Hepatocyte (in vitro differentiated cells): ENCODE measurements at places on chromosomes 7 and 10. TPM values are rescaled to one million over a fixed set of nuclear protein-coding genes. Genes with fewer than 3 reads are reported as not detected.

- no peak overlapping the region for H3K4me3 ChIP-seq
- no peak overlapping the region for H3K27ac ChIP-seq
- no peaks in the 10 kb centered on the region for H3K4me1 ChIP-seq
Observed at GRCh38 chr7:132486274-132486610, 90.0 kb downstream of the PLXNA4 start.

- DNase-seq: no peak
- H3K36me3 ChIP-seq: no peaks in the 10 kb centered on the region
- H3K4me1 ChIP-seq: no peaks in the 10 kb centered on the region
Observed at GRCh38 chr10:89808842-89809241, 107.5 kb downstream of the KIF20B start.

DNA sequence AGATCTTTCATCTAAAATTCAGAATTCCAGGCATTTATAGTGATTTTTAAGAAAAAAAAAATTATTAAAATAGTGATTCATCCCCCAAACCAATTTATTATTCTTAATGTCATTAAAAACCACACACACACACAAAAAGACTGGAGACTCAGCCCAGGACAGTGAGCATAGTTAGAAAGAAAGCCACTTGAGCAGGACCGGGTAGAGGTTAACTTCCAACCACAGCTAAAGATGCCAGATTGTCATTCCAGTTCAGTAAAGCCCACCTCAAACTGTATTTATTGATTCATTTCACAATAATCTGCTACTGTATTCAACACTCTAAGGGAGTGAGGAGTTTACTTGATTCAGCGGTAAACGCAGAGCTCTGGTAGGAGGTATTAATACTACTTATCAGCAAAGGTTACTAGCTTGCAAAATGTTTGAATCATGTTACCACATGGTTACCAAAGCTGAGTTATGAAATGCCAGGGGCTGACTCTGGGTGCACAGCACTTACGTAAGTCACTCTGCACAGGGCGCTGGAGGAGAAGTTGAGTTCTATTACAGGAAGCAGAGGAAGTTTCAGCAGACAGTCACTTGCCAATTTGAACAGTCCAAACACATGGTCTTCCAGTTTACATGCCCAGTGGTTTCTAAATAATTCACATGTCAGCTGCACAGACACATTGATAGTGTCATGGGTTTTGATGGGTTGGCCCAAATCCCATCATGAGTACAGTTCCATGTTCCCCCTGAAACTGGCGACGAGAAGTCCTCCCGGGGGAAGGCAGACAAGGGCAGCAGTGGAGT is 64.6 kb downstream of the KLF6 start:
- no peak overlapping the region for H3K4me3 ChIP-seq
- H3K27ac ChIP-seq: peak overlapping the region; percentile 47
- DNase-seq: peak; percentile 66
- no peaks in the 10 kb centered on the region for H3K4me1 ChIP-seq

- peaks cover 32% of the 10 kb centered on the region for H3K4me1 ChIP-seq
- peak overlapping the region; percentile 95 for H3K27ac ChIP-seq
Observed at GRCh38 chr10:110872984-110873923, 1.5 kb downstream of the PDCD4 start.

DNA sequence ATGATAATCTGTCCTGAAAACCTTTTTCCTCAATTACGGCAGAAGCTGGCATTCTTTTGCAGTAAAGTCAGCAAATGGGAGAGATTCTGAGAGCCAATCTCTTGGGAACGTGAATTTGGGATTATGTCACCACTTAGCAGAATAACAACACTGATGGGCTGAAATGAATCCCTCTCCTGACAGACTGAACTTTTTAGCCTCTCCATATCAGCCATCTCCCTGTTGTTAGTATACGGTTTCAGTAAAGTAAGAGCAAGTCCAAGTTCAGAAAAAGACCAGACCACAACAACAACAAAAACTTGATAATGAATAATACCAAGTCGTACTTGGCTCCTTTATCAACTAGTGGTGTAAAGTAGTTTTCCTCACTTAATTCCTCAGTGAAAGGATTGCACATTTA is 1048.8 kb downstream of the GATA3 start:
- H3K27ac ChIP-seq: no peak overlapping the region
- no peak overlapping the region for H3K4me3 ChIP-seq
- no peaks in the 10 kb centered on the region for H3K27me3 ChIP-seq
- no peak for DNase-seq
- H3K4me1 ChIP-seq: no peaks in the 10 kb centered on the region

DNA sequence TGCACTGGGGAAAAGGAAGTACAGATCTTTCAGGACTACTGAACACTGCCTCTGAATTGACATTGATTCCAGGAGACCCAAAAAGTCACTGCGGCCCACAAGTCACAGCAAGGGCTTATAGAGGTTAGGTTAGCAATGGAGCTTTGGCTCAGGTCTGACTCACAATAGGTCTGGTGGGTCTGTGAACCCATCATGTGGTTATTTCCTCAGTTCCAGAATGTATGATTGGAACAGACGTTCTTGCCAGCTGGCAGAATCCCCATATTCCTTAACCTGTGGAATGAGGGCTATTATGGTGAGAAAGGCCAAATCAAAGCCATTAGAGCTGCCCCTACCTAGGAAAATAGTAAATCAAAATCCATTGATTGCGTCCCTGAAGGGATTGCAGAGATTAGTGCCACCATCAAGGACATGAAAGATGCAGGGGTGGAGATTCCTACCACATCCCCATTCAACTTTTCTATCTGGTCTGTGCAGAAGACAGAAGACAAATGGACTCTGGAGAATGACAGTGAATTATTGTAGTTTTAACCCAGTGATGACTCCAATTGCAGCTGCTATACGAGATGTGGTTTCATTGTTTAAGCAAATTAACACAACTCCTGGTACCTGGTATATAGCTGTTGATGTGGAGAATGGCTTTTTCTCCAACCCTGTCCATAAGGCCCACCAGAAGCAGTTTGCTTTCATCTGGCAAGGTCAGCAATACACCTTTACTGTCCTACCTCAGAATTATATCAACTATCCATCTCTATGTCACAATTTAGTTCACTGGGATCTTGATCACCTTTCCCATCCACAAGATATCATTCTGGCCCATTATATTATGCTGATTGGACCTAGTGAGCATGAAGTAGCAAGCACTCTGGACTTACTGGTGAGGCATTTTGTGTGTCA is 44.5 kb upstream of the PIK3CG start:
- H3K27me3 ChIP-seq: no peaks in the 10 kb centered on the region
- H3K27ac ChIP-seq: no peak overlapping the region
- no peaks in the 10 kb centered on the region for H3K36me3 ChIP-seq
- H3K4me1 ChIP-seq: no peaks in the 10 kb centered on the region
- DNase-seq: no peak
- H3K4me3 ChIP-seq: no peak overlapping the region

ATOH7 gene
- polyA plus RNA-seq: not detected in 2 replicates

USP6NL gene
- 12.0 and 14.9 TPM in 2 replicates for polyA plus RNA-seq

CCDC146 gene
- 1.9 and 2.4 TPM in 2 replicates for polyA plus RNA-seq

SPDYE2 gene
- polyA plus RNA-seq: 2.4 and 3.7 TPM in 2 replicates

LLCFC1 gene
- not detected in 2 replicates for polyA plus RNA-seq

ASB15 gene
- polyA plus RNA-seq: 0.04 TPM in 1 of 2 replicates, not detected in the other
